ENCODE measurements at places on chromosomes 7 and 10.

- no peak for DNase-seq
These were observed 156.8 kb upstream of the MAGI2 start for GRCh38 chr7:79610313-79610712.

DNA sequence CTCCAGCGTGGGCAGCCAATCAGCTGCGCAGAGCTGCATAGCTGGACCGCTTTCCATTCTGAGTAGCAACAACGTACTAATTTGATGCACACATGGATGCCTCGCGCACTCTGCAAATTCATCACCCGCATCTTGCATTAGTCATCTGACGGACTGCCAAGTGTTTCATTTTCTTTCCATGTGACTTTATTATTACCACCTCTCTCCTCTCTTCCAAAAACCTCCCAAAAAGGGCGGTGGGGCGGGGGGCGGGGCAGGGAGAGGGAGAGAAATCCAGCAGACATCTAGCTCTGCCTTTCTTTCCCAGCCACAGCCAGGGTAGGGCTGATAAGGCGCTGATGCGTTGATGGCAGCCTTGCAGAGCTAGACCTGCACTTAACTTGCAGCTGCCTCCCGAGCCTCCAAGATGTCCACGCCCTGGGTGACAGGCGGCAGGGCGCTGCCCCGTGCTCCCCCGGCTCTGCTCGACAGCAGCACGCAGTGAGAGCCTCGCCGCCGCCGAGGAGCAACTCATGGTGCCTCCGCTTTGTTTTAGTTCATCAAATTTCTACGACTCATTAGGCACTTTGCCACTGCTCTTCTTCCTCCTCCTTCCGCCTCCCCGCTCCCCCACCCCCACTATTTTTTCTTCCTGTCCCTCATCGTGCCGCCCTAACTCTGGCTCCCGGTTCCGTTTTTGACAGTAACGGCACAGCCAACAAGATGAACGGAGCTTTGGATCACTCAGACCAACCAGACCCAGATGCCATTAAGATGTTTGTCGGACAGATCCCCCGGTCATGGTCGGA lies 147.3 kb downstream of the CELF2 start:
- DNase-seq = peak; percentile 81

- DNase-seq = no peak
These were observed 46.6 kb downstream of the C1GALT1 start for GRCh38 chr7:7228967-7229366.

GRCh38 chr10:121165276-121165675 lies 314.1 kb downstream of the WDR11 start:
- DNase-seq = no peak

- DNase-seq = peak; percentile 61
These were observed 1.1 kb downstream of the NANOS1 start for GRCh38 chr10:119030421-119031250.

DNA sequence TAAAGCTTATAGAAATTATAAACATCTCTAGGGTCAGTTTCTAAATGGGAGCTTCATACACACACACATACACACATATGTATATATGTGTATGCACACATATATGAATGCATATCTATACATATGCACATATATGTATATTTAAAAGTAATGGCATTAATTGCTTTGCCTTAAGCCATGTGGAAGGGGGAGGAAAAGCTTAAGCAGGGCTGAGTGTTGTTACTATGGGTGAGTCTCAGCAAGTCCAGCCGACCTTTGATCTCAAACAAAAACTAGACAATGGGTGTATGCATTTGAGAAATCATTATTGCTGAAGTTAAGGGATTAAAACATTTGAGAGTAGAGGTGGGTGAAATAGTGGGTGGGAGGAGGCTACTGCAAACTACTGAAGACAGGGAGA lies 546.7 kb downstream of the MAGI2 start:
- DNase-seq = no peak

DNA sequence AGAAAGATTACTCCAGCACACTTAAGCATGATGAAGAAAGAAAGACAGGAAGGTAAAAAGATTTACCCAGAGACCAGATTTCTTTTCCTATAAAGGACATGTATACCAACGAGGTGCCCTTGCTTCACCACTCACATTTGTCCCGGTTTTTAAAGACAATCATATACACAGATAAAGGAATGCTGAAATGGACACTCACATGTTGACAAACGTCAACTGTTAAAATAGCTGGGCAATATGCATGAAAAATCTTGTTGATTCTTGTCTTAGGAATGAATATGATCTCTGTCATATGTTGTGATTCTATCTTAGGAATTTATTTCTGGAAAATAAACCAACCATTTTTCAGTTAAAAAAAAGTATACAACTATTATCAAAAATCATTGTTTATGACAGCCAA lies 158.2 kb downstream of the SRPK2 start:
- DNase-seq = no peak

- no peak for DNase-seq
These were observed 517.6 kb downstream of the KCNMA1 start for GRCh38 chr10:77120012-77120411.

GRCh38 chr10:12559578-12560178 lies 210.3 kb downstream of the CAMK1D start:
- DNase-seq = no peak

- DNase-seq = no peak
These were observed 50.9 kb downstream of the ANK3 start for GRCh38 chr10:60338786-60339185.

GRCh38 chr7:47149208-47149839 lies 432.6 kb downstream of the TNS3 start:
- DNase-seq = no peak
